ENCODE measurements at places on chromosomes 11 and 22.

- DNase-seq = no peak
Measured at GRCh38 chr11:12237381-12237784, 127.0 kb downstream of the MICAL2 start.

DNA sequence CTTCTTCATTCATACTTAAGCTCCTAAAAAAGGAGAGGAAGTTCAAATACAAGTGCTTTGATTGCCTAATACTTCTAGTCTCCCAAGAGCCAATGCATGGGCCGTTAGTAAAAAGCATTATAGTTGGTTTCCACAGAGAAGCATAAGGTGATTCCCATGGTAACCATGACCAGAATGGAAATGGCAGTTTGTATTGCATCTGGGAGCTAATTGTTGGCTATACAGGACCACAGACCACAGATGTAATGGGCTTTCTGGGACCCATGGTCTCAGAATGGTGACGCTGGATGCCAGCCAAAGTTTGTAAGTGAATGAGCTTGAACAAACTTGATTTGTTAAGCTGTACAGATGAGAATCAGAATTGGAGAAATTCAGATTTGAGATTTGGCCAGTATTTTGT, 333.9 kb upstream of the C11orf87 start:
- DNase-seq = no peak

DNA sequence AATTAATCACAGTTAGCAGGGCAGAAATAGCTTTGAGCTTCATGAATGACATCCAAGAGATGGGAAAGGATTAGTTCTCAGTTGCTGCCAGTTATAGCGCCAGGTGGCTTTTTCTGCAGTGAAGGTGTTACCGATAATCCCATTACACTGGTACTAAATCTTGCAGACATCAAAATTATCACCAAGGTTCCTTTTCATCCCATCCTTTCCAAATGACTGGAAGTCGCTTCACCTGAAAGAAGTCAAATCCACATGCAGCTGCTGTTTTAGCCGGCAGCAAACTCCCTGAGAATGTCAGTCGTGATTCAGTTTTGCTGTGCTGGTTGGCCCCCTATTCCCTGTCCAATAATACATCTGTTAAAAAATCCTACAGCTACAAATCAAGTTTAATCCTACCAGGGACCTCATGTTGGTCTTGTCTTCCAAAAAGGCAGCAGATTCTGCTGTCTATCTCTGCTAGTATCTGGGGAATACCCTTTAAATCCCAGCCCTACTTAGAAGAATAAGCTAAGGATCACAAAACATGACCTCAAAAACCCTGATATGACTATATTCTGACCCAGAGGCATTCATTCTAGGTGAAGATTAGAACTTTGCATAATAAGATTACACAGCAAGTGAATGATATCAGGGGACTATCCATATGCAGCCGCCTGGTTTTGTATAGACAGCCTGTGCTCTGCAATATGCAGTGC, 31.7 kb downstream of the IMMP1L start:
- DNase-seq = no peak

DNA sequence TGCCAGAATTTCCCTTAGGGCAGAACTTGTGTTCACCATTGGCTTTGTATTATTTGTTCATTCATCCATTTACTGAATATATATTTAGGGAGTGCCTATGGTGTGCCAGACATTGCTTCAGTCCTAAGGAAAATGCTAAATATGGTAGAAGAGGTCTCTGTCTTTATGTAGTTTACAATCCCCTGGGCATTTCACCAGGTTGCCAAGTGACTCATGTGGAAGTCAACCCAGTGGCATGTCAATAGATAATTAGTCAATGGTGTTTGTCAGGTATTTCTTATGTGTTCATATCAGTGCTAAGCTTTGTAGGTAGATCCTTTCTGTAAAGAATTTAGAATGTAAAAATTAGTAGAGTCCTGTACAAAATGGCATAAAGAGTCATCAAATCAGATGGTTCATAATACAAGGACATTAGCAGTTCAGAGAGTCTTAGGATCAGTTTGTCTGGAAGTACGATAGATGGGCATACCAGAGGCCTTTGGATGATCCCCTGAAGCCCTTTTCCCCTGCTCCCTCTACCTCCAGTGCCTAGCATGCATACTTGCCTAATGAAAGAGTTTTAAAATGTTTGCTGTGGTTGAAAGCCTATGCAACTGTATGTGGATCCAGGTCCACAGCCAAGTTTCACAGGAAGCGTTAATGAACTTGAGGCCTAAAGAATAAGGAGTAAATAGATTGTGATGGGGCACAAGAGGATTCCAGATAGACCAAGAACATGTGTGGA, 58.5 kb upstream of the SESN3 start:
- DNase-seq = no peak

- no peak for DNase-seq
Measured at GRCh38 chr11:86990031-86990430, 34.8 kb upstream of the FZD4 start.

DNA sequence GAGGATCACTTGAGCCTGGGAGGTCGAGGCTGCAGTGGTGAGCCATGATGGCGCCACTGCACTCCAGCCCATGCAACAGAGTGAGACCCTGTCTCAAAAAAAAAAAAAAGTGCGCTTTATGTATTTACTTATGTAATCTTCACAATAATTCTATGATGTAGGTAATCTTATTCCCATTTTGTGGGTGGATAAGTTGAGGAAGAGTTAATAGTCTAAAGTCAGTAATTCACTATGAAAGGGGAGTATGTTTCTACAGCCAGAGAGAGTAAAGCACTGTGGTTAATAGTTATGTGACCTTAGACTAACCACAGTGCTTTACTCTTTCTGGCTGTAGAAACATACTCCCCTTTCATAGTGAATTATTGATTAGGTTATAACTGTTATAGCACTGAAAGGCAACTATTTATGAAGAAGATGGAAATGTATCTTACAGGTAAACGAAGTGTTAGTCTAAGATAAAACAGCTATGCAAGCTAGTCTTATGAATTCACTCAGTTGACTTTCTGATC, 11.9 kb downstream of the CTR9 start:
- DNase-seq = no peak

GRCh38 chr11:23310276-23310675, 450.0 kb upstream of the CCDC179 start:
- no peak for DNase-seq

DNA sequence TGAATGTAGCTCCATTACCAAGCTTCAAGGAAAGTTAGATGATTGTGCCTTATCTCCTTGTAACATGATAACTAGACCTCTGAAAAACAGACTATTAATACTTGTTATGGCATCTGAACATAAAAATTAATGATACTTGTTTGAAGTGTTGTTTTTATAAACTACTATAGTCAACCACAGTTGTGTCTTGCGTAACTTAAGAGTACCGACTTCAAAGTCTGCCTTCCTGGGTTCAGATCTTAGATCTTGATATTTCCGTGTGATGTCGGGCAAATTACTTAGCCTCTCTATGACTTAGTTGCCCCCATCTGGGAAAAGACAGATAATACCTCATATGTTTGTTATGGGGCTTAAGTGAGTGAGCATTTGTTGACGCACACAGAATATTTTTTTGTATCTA, 906.5 kb downstream of the JRKL start:
- no peak for DNase-seq

DNA sequence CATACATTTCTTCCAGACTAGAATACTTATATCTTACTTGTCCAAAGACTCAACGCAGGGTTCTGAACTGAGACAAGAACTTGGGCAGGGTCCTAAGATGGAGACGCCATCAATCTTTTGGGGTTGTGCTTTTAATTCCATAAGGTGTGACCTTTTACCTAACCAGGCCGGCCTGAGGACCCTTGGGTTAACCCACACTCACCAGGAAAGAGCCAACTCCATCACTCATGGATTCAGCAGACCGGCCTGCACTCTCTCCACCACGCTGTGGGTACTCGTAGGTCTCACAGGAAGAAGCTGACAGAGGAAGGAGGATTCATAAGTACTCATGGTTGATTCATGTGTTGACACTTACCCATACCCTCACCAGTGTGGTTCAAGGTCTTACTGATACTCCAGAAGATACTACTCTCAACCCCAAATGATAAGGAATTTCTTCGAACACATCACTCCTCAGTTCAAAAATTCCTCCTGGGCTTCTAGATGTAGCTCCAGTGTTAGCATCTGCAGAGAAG, 36.2 kb downstream of the USP35 start:
- DNase-seq = no peak

DNA sequence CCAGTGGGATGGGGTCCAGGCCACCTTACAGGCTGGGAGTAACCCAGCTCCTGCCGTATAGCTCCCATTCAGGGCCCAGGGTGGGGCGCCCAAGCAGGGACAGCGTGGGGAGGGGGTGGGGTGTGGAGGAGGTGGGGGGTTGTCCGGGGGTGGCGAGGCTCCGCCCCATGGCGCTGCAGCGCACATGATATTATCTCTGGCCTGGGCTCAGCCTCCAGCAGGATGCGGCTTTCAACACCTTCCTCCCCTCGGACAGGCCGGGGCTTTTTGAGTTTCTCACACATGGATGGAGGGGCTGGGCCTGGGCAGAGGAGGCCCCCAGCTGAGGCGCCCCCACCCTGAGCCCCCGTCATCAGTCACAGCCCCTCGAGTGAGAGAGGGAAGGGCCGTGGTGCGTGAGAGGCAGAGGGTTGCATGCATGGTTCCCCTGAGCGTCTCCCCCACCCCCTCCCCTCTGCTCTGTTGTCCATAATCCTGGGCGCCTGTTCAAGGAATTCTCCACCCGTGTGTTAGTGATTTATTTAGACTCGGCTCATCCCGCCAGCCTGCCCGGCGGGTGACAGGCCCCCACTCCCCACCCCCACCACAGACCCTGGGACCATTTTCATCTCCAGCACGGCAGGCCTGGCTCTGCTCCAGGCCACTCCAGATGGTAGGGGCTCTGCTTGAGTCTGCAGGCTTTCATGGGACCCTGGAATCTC, 44.9 kb downstream of the WNT11 start:
- no peak for DNase-seq

DNA sequence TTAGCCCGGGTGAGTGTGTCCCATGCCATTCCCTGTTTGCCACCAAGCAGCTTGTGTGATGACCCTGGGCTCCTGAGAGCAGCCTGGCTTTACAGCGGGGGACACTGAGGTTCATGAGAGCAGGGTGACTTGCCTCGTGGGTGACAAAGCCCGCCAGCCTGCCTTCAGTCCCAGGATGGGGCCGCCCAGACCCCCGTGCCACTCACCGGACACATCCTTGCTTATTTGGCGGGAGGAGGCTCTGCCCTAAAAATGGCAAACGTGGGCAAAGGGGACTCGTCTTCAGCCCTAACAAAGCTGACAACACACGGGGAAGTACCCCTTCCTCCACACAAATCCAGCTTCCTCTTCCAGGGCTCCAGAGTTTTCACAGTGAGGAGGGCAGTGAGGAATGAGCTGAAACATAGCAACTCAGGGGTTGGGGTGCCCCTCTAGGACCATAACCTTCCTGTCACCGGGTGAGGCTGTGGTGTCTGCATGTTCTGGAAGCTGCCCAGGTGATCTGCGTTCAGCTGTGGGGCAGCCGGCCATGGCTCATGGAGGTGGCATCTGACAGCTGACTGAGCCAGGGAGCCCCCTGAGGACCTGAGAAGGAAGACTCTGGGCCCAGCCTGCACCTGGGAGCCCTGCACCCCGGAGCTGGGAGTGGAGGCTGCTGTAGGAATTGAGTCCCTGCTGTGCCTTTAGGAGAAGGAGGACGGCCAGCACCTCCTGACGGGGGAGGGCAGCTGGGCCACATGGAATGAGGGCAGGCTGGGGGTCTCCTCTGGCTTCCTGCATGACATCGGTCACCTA, 16.7 kb downstream of the RIBC2 start:
- DNase-seq = no peak

GRCh38 chr11:118531597-118532084, 649 bp downstream of the TMEM25 start:
- DNase-seq = no peak

GRCh38 chr11:33350287-33350686, 93.1 kb downstream of the HIPK3 start:
- DNase-seq = no peak

- no peak for DNase-seq
Measured at GRCh38 chr11:47854667-47855066, 6.5 kb upstream of the NUP160 start.

DNA sequence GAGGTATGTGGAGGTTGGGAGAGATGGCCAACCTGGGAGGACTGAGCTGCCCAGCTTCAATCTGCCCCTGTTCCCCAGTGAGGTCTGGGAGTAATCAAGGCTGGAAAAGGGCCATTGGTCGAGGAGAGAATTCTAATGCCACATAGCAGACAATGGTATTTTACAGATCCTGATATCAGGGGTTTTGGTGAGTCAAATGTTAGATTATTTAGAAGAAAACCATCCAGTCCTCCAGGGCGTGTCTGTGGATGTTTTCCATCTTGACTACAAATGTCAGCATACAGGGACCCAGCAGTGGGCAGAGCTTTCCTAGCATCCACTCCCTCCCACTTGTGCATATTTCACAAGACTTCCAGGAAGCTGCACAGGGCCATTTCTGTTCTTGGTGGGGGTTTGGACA, 107.9 kb downstream of the SCN3B start:
- no peak for DNase-seq

GRCh38 chr11:46392421-46393230, 1.1 kb upstream of the CHRM4 start:
- DNase-seq = no peak

DNA sequence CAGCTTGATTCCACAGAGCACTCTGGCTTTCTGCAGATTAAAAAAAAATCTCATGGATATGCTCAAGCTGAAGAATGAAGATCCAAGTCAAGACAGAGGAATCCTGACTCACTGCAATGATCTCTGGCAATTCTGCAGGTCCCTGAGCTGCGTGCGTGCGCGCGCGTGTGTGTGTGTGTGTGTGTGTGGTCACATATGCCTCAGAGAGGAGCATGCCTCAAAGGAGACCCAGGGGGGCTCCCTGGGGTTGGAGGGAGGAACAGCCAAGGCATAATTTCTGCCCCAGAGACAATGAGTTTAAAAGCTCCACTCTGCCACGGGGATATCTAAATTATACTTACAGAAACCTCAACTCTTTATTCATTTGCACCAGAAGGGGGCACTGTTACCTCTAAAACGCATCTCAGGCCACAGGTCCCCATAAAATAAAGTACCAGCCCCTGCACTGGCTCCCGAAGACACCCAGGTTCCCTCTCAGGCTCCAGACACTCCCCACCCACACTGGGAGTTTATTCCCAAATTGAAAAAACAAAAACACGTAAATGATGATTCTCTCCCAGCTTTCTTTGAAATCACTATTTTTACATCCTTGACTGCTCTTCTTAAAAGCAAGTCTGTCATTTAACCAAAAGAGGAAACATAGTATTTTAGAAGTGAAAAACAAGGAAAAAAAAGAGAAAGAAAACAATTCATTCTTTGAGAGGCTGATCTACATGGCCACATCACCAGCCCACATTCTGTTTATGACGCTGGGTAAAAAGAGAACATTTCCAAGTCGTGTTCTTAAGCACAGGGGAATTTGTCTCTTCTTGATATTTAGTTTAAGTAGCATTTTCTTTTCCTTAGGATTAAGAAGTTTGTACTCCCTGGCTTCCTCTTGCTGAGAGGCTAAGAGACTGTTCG, 401.0 kb downstream of the LARGE1 start:
- DNase-seq = no peak

- no peak for DNase-seq
Measured at GRCh38 chr11:113267493-113267892, 46.9 kb upstream of the TTC12 start.

DNA sequence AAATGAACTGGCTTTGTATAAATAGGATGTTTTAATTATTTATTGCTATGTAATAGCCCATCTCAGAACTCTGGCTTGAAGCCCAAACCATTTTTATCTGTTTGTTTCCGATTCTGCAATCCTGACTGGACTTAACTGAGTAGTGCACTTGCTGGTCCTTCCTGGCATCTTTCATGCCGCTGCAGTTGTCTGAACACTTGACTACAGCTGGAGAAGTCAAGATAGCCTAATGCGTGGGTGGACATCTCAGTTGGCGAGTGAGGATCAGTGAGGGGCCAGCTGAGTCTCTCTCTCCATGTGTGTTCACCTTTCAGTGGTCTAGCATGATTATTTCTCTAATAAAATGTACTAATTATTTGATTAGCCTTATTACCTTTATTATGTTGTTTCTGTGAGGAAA, 105.8 kb downstream of the PRMT3 start:
- no peak for DNase-seq
